GM23248 (cell line): ENCODE measurements at places on chromosomes 1 and 21.

GRCh38 chr1:67717876-67718275, 32.9 kb downstream of the GADD45A start:
- peak; percentile 70 for DNase-seq

DNA sequence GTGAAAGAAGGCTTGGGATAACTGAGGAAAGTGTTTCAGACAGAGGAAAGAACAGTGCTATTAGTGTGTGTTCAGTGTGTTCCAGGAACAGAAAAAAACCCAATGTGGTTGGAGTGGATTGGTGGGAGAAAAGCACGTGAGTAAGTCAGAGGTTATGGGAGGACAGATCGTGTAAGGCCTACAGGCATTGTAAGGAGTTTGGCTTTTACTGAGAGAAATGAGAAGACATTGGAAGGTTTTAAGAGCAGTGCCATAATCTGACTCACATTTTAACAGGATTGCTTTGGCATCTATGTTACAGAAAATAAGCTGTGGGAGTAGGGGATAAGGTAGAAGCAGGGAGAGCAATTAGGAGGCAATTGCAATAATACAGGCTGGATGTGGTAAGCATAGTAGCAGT, 4.8 kb downstream of the ARPC5 start:
- DNase-seq, result peak; percentile 83

GRCh38 chr1:246160905-246161304, 346.2 kb downstream of the SMYD3 start:
- no peak for DNase-seq

- DNase-seq, result peak; percentile 91
Observed at GRCh38 chr1:154446292-154446691, 41.1 kb downstream of the IL6R start.

DNA sequence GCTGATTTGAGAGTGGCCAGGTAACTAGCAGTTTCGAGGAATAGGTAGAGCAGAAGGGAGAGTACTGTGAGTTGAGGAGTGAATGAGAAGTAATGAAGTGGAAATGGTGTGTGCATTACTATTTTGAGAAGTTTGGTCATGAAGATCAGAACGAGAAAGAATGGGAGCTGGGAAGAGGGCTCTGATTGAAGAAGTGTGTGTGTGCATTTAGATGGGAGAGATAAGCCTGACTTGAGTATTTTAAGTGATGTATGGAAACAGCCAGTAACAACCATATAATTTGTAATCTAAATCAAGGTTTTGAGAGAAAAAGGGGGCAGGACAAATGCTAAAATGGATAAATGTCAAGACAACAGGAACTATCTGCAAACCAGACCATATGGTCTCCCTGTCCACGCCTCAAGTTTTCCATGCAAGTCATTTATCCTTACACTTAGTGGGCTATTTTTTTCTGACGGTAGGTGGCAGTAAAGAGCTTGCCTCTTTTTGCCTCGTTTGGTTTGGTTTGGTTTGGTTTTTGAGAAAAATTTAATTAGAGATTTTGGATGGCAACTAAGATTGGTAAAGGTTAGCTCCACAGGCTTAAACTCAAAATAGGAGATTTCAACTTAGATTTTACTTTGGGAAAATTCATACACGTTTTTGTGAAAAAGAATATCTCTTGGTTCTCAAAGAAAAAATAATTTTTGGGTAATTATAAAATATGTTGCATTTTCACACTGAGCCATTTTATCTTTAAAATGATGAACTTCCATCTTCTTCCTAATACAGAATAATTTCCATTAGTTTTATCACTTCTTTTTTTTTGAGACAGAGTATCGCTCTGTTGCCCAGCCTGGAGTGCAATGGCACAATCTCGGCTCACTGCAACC, 9.5 kb upstream of the B3GALNT2 start:
- DNase-seq, result peak; percentile 74

DNA sequence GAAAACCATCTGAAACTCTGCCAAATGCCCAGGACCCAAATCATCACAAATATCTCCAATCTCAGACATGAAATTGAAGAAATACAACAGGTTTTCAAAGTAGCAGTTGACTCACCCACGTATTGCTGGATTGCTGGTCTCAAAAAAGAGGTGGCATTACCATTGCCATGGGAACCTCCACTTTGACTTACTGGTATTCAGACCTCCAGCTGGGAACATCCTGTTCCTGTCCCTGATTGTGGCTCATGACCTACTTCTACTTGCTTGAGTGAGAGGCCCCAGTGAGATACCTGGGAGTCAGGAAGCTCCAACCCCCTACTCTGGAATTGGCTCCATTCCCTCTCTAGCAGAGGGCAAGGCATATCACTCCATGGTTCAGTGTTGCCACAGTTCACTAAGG, 64.6 kb downstream of the NMNAT2 start:
- DNase-seq, result no peak

DNA sequence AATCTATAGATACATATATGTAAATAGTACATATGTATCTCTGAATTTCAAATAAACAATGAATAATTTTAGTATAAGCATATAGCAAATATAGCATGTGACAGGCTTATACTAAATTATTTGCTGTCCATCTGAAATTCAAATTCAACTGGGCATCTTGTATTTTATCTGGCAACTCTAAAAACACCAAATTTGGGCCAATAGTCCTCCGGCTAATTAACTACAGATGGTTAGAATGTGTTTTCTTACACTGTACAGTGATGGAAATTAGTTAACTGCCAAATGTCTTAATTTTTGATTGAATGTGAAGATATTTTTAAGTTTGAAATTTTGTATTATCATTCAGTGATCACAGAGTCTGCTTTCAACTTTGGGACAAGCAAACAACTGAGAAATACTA, 30.7 kb downstream of the KCNJ15 start:
- DNase-seq, result no peak

DNA sequence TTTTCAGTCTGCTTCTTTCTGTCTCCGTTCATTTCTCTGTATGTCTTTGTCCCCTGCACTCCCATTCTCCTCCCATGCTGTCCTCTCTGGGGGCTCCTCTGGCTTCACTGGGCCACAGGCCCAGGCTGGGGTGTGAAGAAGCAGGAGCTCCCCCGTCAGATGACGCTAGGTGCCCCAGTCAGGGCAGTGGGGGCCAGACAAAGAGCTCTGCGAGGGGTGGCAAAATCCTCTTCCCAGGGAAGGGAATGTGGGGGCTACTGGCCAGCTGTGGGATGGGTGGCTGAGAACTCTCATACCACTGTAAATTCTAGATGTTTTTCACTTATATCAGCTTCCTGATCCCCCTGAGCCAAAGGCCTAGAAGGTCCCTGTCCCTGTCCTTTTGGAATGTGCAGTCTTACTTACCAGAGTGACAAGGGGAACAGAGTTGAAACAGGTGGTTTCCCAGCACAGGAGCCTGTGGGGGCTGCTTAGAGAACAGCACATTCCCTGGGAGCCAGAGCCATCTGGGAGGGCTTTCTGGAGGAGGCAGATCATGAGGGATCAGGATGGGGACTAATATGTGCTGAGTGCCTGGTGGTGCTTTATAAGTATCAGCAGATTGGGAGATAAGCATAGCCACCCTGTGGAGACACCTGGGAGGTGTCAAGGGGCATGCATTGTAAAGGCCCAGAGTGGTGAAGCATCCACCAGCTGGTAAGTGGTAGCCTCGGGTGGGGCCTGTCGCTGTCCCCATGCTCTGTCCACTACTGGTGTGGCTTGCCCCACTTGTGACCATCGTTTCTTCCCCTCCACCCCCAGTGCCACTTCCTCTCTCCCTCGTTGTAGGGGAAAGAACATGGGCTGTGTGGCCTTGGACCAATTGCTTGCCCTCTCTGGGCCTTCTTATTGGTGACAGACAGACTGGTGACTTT, 10.1 kb upstream of the PADI1 start:
- DNase-seq, result no peak

- DNase-seq, result no peak
Observed at GRCh38 chr21:44914176-44914874, 6.4 kb downstream of the ITGB2 start.

DNA sequence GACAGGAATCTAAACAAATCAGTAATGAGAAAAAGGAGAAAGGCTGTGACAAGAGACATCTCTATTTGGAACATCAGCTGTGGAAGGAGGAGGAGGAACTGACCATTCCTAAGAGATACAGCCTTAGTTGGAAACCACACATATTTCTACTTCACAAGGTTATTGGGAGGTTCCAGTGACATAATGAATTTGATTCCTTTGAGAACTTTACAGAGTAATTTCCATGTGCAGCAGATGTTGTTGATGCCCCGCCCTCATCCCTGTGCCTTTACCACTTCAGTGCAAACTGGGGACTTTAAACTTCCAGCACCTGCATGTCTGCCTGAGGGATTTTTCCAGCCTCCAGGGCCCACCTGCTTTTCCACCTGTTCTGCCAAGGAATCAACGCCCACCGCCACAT, 9.3 kb upstream of the ST6GALNAC5 start:
- DNase-seq, result no peak

GRCh38 chr1:244945109-244945671, 80.8 kb upstream of the HNRNPU start:
- no peak for DNase-seq

DNA sequence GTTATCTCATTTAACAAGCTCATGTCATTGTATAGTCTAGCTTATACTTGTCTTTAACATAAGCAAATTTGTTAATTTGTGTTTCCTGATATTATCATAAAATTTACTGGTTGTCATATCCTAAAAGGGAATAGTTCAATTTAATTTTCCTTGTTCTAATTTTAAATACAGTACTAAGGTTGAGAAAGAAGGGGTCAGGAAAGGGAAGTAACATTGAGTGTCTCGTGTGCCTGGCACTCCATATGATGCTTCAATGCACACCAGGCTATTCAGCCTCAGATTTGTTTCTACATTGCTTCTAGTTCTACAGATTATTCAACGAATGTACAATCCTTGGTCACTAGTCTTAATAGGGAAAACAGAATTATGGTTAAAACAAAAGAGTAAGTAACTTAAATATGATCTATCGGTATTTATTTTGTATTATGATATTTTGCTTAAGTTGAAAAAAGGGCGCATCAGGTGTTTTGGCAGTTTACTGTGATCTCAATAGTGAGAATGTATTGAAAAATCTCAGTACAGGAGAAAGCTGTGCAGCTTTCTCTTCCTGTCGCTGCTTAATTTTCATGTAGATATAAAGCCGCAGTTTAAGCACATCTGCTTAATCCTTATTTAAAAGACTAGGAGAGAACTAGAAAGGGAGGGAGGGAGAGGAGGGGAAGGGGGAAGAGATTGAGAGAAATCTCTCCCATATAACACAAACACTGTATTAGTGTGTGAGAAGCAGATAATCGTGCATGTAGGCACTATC, 13.0 kb downstream of the PTPRC start:
- DNase-seq, result no peak

GRCh38 chr1:203136409-203137042, 9.0 kb downstream of the ADORA1 start:
- DNase-seq, result no peak

DNA sequence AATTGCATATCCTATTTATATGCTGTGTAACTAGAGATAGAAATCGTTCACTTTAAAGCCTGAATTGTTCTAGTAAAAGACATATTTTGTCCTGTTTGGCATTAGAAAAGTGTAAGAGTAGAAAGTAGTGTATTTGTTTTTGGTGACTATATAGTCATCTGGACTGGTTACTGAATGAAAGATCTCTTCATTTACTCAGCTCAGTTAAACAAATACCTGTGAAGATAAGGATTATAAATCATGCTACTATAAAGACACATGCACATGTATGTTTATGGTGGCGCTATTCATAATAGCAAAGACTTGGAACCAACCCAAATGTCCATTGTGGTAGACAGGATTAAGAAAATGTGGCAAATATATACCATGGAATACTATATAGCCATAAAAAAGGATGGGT, 125.1 kb downstream of the PLA2G4A start:
- DNase-seq, result no peak

- no peak for DNase-seq
Observed at GRCh38 chr1:199163670-199164069, 524.8 kb downstream of the PTPRC start.

- DNase-seq, result no peak
Observed at GRCh38 chr1:66607458-66607857, 73.5 kb downstream of the SGIP1 start.

DNA sequence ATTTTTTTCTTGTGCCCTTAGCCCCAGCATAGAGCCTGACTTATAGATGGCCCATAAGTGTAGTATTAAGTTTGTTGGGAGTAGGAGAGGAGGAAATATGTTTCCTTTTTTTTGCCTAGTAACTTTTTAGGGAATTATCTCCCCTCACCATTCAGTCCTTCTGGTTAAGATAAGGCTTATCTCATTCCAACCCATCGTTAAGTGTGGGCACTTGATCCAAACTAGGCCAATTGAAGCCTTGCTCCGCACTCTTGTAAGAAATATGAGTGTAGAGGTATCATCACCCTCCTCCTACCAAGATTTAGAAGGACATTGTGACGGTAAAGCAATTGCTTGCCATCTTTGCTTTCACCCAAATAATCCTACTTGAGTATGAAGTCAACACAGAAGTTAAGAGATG, 8.8 kb upstream of the FGGY start:
- no peak for DNase-seq

GRCh38 chr1:177960939-177961622, 8.8 kb downstream of the SEC16B start:
- DNase-seq, result peak; percentile 20

DNA sequence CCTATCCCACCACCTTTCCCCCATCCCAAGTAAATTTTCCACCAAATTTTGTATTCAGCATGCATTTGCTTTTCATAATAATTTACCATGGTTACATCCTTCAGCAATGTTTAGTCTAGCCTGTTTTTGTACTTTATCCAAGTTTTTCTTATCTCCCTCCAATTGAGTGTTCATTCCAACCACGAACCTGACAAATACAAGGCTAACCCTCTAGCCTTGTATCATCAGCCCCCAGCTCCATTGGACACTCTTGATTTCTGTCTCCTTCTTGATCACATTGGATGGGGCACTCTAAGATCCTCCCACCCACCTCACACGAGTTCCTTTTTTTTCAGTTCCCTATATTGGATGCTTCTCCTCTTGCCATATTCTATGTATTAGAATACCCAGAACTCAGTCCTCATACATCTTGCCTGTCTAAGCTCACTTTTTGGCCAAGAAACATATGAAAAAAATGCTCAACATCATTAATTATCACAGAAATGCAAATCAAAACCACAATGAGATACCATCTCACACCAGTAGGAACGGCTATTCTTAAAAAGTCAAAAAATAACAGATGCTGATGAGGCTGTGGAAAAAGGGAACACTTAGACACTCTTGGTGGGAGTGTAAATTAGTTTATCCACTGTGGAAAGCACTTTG, 40.5 kb upstream of the SLC35F3 start:
- DNase-seq, result no peak

GRCh38 chr1:173660306-173660705, 9.3 kb downstream of the ANKRD45 start:
- no peak for DNase-seq

GRCh38 chr1:16724718-16725438, 15.4 kb upstream of the RNU1-4 start:
- no peak for DNase-seq

GRCh38 chr1:118995312-118996016, 7.3 kb upstream of the TBX15 start:
- DNase-seq, result no peak

GRCh38 chr1:54861070-54861761, 25.8 kb downstream of the DHCR24 start:
- no peak for DNase-seq

DNA sequence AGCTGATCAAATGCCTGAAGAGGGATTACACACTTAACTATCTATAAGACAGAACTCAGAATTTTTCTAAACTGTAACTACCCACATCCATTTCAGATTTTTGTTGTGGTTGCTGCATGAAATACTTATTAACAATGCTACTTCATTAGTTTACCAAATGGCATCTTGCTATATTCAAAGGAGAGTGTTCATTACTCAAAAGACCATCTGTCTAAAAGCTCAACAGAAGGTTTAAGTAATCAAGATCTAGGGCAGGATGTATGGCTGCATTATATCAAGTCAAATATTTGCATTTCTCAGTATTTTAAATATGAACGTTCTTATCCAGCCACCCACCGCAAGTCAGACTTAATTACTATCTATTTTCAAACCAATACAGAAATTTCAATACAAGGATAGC, 79.9 kb downstream of the SIPA1L2 start:
- no peak for DNase-seq
